Kidney tubule cell (primary cell): ENCODE measurements at places on chromosomes 3 and 15.

- no peak for DNase-seq
Observed at GRCh38 chr3:129060276-129061022, at the start of gene GP9. Gene GP9, plus strand, starts transcription at chr3:129060779. Its CDS starts 961 bp downstream, at chr3:129061740.

DNA sequence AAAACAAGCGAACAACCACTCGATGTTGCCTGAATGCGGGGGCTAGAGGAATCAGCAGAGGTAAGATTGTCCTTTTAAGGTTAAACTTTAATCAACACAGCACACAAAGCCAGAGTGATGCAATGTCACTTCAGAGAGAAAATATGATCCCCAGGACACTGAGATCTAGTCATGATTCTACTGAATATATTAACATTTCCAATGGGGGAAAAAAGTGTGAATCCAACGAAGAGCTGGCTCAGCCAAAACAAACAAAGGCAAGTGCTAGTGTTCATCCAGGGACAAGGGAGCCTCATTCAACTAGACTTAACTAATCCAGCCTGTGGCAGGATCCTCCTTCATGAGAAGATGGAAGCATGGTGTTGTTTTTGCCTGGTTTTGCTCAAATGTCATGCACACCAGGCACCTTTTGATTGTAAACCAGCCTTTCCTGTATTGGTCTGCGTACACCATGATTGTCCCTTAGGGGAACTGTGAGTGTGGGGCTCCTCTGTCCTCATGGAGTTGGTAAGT is 35.8 kb downstream of the SCG5 start:
- DNase-seq: peak; percentile 81

DNA sequence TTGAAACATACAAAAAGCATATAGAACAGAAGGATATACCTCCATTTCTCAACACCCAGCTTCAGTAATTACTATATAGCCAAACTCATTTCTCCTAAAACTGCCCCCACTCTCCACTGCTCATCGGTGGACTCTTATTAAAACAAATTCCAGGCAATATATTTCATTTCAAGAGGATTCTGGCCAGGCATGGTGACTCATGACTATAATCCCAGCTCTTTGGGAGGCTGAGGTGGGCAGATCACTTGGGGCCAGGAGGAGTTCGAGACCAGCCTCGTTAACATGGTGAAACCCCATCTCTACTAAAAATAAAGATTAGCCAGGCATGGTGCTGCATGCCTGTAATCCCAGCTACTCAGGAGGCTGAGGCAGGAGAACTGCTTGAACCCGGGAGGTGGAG is 40.9 kb downstream of the SNX4 start:
- DNase-seq: no peak

- peak; percentile 82 for DNase-seq
Observed at GRCh38 chr3:16300307-16300706, 35.3 kb downstream of the OXNAD1 start.

- peak; percentile 49 for DNase-seq
Observed at GRCh38 chr15:97961067-97961954, 808 bp downstream of the ARRDC4 start.

DNA sequence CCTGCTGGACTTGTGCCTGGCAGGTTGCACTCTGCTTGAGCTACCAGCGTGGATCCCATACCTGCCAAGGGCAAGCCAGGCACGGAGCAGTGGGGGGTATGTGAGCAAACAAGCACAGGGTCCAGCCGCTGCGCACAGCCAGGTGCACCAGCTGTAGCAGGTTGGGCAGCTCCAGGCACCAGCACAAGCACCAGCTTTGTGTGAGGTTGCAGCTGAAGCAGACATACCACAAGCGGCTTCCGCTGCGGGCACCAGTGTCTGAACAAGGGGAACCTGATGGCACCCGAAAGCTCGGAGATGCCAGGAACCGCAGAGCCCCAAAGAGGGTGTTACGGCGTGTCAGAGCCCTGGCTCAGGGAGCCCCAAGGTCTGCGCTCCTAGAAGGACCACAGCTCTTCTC is 472.7 kb upstream of the ARL6 start:
- no peak for DNase-seq

DNA sequence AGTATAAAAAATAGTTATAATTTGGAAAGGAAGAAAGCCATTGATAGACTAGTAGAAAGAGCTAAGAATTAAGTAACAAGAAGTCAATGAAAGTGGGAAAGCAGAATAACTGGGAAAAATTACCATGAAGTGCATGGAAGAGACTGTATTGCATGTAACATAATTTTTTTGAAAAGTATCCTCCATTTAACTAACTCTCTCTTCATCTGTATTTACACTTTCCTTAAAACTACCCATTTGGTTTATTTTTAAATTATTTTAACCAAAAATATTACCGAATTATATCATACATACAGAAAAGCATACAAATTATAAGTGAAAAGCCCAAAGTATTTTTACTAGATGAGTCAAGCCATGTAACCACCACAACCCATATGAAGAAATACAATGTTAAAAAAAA is 1009.9 kb upstream of the SEMA6D start:
- no peak for DNase-seq
